ENCODE measurements at places on chromosomes 11 and 22.

GRCh38 chr11:120212926-120213325 lies 2.1 kb downstream of the OAF start:
- DNase-seq: no peak

DNA sequence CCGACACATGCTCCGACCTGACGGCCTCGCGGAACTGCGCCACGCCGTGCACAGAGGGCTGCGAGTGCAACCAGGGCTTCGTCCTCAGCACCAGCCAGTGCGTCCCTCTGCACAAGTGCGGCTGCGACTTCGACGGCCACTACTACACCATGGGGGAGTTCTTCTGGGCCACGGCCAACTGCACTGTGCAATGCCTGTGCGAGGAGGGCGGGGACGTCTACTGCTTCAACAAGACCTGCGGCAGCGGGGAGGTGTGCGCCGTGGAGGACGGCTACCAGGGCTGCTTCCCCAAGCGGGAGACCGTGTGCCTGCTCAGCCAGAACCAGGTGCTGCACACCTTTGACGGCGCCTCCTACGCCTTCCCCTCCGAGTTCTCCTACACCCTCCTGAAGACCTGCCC lies 26.8 kb downstream of the TECTA start:
- DNase-seq: no peak

GRCh38 chr11:113481672-113482071 lies 6.5 kb upstream of the DRD2 start:
- DNase-seq: no peak

DNA sequence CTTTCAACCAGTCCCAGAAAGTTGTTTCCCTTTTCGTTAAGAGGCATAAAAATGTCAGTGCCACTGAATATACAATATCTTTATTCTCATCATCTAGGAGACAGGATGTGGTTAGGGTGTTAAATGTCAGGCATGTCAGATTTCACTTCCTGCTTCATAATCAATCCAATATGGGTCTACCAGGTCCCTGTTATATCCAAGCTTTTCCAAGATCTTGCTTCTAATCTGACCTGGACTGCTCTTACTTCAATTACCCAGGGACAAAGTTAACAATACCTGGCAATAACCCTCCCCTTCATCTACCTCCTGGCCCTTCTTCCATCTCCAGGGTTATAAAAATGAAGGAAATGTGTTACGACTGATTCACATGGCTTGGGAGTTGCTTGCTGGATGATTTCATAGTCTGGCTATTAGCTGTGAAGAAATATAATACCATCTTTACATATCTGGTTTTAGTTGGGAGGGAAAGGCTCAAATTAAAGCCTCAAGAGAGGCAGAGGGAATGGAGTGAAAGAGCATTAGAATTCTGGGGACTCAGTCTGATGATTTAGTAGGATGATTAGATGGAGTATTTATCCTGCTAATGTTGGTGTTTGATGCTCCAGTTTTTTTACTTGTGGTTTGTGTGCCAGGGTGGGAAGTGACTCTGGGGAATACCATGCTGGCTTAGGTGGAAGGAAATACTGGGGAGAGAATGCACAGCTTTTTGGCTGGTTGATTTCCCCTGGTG lies 534.3 kb downstream of the ETS1 start:
- no peak for DNase-seq

DNA sequence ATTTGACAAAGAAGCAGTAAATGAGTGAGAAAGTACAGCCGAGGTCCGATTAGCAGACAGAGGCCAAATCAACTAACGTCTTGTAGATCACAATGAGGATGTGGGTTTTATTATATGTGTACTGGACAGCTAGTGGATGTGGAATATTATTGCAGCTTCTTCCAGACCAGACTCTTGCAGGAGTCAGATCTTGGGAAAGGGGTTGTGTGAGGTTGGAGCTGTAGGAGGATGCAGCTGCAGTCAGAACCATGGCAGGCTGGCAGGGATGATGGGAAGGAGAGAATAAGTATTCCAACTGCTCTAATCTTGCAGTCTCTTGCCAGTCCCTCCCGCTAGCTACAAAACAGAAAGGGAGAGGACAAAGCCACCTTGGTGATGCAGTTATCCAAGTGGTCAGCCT lies 46.8 kb upstream of the LDLRAD3 start:
- no peak for DNase-seq

DNA sequence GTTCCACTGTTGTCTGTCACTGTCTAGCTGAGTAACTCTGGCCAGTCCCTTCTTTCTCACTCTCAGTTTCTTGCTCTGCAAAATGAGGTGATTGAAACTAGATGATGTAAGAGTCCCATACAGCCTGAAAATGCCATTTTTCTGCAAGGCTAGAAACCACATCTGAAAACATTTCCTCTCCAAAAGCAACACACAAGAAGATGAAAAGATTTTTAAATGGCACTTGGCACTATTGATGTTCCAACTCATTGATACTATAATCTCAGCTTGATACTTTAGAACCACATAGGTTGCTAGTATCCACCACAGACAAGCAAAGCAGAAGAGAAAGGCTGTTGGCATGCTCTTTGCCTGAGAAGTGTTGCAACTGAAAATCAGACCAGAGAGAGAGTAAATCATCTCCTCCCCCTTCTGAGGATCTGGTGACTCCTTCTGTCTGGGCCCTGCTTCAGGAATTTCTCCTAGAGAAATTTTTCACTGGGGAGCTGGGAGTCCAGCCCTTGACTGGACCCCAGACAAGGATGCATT lies 1217.9 kb downstream of the LRRC4C start:
- DNase-seq: no peak

GRCh38 chr11:17252704-17253103 lies 23.8 kb upstream of the NUCB2 start:
- no peak for DNase-seq

GRCh38 chr11:36230779-36231699 lies 58.2 kb downstream of the COMMD9 start:
- DNase-seq: no peak

GRCh38 chr11:60396382-60396781 lies at the start of gene MS4A14:
MS4A14 (plus strand) TSS chr11:60396459; CDS start chr11:60396579, 120 bp downstream.
- DNase-seq: no peak

DNA sequence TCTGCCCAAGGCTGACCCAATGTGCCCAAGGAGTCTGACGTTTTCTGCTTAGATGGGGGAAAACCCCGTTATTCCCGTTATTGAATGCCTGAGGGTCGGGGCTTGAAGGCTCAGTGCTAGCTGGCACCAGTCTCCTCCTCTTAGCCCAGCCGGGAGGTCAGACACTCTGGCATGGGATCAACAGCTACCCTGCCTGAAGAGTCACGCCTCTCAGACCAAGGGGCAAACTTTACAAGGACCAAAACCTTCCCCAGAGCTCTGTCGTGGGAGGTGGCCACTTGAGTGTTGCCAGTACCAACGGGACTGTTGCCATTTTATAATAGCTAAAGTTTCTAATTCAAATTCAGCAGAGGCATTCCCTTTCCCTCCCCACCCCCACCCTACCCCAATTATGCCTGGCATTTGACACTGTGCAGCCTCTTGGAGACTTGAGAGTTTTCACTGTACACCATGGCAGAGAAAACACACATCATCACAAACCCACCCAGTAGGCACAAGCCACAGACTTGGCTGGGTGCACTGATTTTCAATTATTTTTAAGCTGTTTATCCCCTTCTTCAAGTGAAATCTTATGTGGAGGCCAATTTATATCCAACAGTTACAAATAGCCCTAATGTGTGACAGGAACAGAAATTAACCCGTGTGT lies 137.5 kb upstream of the SYT13 start:
- no peak for DNase-seq

DNA sequence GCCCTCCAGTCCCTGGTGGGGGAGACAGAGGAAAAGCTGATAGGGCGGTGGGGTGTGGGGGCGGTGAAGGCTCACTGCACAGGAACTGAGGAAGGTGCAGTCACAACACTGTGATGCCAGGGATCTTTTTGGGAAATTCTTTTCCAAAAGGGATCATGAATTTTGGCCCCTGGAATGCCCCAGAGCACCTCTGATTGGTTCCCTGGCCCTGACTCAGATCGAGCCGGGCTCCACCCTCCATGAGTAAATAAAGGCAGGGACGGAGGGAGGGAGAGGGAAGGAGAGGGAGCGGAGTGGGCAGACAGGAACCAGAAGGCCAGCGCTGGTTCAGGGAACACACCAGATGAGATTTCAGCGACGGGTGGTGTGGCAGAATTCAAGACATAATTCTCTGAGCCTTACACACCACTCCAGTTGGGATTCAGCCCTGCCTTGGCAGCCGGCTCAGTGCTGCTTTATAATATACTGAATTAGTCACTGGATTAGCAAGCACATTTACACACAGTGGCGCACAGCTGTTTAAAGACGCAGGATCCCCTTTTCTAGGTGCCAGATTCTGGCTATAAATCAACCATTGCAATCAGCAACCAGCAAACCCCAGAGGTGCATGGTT lies 80.3 kb downstream of the ETS1 start:
- no peak for DNase-seq

- DNase-seq: no peak
Measured at GRCh38 chr22:25083807-25084200, 115.9 kb upstream of the CRYBB3 start.

DNA sequence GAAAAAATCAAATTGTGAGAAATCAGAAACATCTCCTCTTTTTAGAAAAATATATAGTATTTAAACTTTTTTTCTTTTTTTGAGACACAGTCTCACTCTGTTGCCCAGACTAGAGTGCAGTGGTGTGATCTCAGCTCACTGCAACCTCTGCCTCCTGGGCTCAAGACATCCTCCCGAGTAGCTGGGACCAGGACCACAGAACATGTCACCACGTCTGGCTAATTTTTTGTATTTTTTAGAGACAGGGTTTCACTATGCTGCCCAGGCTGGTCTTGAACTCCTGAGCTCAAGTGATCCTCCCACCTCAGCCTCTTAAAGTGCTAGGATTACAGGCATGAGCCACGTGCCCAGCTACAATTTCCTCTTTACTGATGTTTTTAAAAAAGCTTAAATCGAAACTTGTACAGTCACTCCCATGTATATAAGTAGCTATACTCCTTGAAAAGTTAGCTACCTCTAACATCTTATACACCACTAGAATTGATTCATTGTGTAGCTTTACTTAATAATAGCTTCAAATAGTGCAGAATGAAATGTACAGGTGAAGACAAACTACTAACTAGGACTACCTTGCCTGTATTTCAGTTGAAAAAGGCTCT lies 10.3 kb downstream of the EIF4G2 start:
- DNase-seq: no peak

- no peak for DNase-seq
Measured at GRCh38 chr22:45518580-45518991, 15.9 kb downstream of the FBLN1 start.

GRCh38 chr11:76166314-76166713 lies 40.0 kb downstream of the WNT11 start:
- no peak for DNase-seq

DNA sequence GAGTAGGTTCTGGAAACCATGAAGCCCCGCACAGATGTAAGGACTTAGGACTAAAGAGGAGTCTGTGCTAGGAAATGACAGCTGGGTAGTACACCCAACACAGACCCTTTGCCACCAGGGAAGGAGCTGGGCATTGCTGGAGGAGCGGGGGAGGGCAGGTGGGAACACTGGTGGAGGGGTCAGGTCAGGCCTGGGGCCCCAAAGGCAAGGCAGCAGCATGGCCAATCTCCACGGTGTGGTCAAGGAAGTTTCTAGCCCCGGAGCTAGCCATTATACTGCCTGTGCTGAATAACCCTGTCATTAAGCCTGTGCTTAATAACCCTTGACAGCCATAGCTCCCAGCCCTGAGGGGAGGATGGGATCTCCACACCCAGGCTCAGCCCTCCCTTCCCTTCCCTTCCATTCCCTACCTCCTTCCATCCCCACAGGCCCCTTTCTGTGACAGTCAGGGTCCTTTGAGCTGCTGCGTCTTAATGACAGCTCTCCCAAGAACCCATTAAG lies 2.1 kb downstream of the TMPRSS4 start:
- DNase-seq: no peak

DNA sequence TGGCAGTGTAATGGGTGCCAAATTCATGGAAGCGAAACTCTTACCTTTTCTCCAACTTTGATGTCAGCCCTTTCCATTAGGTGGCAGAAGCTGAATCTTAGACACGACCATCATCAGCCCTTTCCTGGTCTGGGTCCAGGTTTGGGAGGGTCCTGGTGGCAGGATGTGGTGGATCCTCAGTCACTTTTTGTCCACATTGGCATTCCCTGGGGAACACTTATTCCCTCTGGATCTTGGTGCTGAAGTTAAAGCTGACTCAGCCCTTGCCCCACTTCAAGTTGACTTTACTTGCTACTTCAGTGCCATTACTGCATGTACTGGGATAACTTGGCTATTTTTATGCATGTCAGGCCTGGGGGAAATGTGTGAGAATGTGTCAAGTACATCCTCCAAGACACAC lies 16.6 kb upstream of the NTM start:
- DNase-seq: no peak

- no peak for DNase-seq
Measured at GRCh38 chr11:69335781-69336405, 41.9 kb downstream of the MYEOV start.

DNA sequence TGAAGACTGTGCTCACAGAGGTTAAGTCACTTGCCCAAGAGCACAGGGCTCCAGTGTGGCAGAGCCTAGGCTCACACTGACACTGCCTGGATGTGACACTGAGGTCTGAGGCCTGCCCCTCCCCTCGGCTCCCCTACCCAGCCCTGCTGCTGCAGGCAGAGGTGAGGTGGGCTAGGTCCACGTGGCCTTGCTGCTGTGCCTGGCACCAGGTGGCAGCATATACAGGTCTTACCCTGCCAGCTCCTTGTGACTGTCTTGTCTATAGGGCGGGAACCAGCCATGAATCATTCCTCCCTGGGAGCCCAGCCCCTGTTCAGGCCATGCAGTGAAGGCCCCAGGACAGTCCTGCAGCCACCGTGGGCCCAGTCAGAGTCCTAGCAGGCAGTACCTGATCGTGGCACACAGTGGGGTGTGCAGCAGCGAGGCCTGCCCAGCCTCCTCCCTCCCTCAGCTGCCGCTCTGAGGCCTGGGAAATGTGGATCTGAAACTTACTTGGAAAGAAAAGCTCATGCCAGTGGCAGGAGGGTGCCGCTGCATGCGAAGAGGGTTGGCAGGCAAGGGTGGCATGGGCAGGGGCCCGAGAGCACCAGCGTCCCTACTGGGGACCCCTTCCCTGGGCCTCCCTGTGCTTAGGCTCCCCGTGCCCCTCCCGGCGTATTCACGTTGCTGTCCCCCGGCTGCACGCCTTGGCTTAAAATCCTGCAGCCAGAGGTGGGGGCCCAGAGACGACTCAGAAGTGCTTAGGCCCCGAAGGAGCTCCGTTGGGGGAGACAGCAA lies 1.2 kb upstream of the CERK start:
- no peak for DNase-seq

- no peak for DNase-seq
Measured at GRCh38 chr11:4211991-4212390, 117.4 kb downstream of the RRM1 start.

- no peak for DNase-seq
Measured at GRCh38 chr11:78112582-78113275, 26.7 kb downstream of the ALG8 start.
